ENCODE measurements at places on chromosomes 6 and 20. TPM values are rescaled to one million over a fixed set of nuclear protein-coding genes. Genes with fewer than 3 reads are reported as not detected.

The MYH7B gene
- total RNA-seq = 0.13 TPM

The TGM3 gene
- not detected for total RNA-seq

The EHMT2 gene
- total RNA-seq = 53.2 TPM

GRCh38 chr6:161223646-161224045, 50.2 kb downstream of the AGPAT4 start:
- no peak overlapping the region for H3K4me3 ChIP-seq
- DNase-seq = no peak
- no peaks in the 10 kb centered on the region for H3K27me3 ChIP-seq
- no peak overlapping the region for H3K27ac ChIP-seq
- H3K36me3 ChIP-seq = no peaks in the 10 kb centered on the region

- no peak for DNase-seq
- H3K4me1 ChIP-seq = no peaks in the 10 kb centered on the region
- H3K27me3 ChIP-seq = no peaks in the 10 kb centered on the region
- no peak overlapping the region for H3K27ac ChIP-seq
- H3K36me3 ChIP-seq = no peaks in the 10 kb centered on the region
- no peak overlapping the region for H3K4me3 ChIP-seq
These were observed 119.9 kb upstream of the PREP start for GRCh38 chr6:105522626-105523322.

- no peaks in the 10 kb centered on the region for H3K27me3 ChIP-seq
- H3K4me3 ChIP-seq = peak overlapping the region; percentile 48
- no peaks in the 10 kb centered on the region for H3K4me1 ChIP-seq
- no peak for DNase-seq
- H3K36me3 ChIP-seq = peaks cover 2% of the 10 kb centered on the region
- H3K27ac ChIP-seq = no peak overlapping the region
These were observed 2.4 kb downstream of the NUS1 start for GRCh38 chr6:117677553-117678141.

DNA sequence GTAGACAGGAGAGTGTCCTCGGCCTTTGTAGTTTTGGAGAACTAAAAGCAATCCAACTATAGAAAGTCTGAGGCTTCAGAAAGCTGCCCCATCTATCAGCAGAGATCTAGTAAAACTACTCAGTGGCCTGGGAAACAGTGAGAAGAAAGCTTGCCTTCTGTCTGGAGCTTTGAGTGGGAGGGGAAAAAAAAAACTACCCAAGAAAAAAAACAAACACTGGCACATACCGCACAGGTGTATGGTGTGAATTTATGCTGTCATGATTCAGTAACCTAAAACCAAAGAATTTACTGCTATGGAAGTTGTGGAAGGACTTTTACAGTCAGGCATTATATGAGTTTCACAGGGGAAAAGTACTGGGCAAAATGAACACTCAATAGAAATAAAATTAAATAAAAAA, 280.5 kb downstream of the ADGRB3 start:
- no peak overlapping the region for H3K27ac ChIP-seq
- no peaks in the 10 kb centered on the region for H3K36me3 ChIP-seq
- H3K4me1 ChIP-seq = no peaks in the 10 kb centered on the region
- DNase-seq = no peak
- H3K27me3 ChIP-seq = no peaks in the 10 kb centered on the region

DNA sequence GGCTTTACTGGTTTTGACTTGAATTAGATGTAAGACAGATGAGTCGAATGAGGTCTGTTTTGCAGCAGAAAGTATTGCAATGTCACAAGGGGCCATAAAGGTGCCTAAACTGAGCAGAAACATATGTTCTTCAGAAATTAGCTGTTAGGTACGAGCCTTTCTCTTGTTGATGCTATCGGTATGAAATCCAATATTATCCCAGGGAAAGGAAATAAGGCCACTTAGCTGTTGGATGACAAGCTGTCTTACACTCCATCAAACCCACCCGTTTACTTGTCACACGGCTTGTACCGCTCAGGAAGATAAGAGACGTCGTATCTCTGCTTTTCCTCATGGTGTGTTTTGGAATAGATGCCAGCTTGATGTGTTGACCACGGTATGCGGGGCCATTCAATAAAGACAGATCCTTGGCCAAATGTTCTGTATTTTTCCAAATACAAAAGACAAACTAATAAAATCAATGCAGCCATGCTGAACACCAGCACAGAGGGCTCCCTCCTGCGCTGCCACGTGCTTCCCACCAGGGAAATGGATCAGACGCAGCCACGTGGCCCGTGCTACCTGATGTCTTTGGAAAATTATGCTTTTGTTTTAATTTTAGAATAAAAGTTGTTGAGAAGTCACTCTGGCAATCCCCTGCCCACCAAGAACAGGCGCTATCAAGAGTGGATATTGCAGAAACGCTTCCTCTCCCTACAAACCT, 255.9 kb upstream of the SULF2 start:
- no peaks in the 10 kb centered on the region for H3K27me3 ChIP-seq
- H3K36me3 ChIP-seq = no peaks in the 10 kb centered on the region
